ENCODE measurements at places on chromosomes 2 and 18. TPM values are rescaled to one million over a fixed set of nuclear protein-coding genes. Genes with fewer than 3 reads are reported as not detected.
A peak's percentile ranks its signal among the peaks of the same experiment; 100 is the strongest.

DNA sequence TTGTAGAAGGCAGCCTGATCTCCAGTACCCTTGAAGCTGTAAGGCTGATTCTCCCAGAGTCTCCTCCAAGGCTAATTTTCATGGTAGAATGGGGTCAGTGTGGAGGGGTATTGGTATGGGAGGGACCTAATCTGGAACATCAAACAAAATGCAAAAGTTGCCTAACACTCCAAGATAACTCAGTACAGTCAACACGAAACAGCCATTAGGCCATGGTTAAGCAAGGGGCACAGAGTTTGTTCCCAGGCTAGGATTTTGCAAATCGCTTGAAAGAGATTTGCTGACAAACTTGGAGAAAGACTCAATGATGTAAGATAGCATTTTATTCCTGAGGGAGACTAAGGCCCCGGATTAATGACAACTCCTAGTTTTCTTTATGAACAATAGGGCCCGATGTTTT, 5.4 kb downstream of the PID1 start:
- DNase-seq: no peak

DNA sequence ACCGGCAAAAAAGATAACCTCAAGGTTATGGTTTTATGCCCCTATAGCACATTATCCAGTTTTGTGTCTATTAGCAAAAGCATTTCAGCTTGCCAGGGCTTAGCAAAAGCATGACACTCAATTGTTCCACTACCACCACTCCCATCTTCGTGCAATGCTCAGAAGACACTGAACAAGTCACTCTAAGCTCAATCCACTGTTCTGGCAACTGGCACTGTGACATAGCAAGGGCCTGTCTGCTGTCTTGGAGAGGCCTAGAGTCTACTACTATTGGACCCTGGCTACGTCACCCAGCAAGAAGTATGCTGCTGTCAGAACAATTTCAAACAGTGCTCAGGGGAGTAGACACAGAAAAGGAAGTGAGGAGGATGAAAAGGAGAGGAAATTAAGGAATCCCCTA, 103.5 kb upstream of the PPP1CB start:
- peak; percentile 75 for DNase-seq

- no peak for DNase-seq
These were observed 297.1 kb downstream of the TMX3 start for GRCh38 chr18:68417826-68418225.

DNA sequence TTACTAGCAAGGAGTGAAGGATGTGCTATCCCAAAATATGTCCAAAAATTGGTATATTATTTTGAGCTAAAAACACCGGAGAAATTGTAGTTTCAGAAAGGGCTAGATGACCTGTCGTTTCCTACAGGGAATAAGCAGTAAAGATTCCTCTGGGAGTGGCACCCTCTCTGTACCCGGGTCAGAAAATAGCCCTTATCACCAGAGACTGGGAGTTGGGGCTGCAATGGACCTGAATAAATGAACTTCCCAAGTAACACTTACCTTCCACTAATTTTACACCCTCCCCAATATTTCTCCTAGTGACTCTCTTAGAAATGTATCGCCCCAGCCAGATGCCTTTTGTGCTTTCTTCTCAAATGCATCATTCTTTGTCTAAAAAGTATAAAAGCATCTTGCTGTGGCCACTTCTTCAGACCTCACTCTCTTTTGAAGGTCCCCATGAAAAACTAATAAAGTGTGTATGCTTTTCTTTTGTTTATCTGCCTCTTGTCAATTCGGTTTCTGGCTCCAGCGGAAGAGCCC, 734 bp upstream of the RMC1 start:
- DNase-seq: no peak

The LRRC30 gene
- polyA plus RNA-seq: not detected

The DYNAP gene
- not detected for polyA plus RNA-seq

The MC2R gene
- not detected for polyA plus RNA-seq

DNA sequence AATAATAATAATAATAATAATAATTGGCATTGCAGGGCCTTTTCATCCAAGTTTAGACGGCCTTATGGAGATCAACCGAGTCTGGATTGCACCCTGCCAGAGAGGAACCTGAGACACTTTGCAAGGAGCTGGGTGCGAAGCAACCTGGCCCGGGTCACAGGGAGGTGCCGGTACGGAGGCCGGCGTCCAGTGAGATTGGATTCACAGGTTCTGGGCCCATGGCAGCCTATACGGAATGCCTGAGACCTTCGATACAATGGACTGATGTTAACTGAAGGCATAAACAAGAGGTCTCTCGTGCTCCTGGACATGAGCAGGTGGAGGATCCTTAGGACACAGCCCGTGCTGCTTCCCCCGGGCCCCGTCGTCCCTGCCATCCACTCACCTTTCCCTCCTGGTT, 416.5 kb upstream of the SALL3 start:
- DNase-seq: peak; percentile 35

- DNase-seq: no peak
These were observed 541.8 kb downstream of the NUP35 start for GRCh38 chr2:183666031-183666430.

GRCh38 chr18:63788447-63789096, 13.4 kb downstream of the SERPINB7 start:
- DNase-seq: peak; percentile 42

DNA sequence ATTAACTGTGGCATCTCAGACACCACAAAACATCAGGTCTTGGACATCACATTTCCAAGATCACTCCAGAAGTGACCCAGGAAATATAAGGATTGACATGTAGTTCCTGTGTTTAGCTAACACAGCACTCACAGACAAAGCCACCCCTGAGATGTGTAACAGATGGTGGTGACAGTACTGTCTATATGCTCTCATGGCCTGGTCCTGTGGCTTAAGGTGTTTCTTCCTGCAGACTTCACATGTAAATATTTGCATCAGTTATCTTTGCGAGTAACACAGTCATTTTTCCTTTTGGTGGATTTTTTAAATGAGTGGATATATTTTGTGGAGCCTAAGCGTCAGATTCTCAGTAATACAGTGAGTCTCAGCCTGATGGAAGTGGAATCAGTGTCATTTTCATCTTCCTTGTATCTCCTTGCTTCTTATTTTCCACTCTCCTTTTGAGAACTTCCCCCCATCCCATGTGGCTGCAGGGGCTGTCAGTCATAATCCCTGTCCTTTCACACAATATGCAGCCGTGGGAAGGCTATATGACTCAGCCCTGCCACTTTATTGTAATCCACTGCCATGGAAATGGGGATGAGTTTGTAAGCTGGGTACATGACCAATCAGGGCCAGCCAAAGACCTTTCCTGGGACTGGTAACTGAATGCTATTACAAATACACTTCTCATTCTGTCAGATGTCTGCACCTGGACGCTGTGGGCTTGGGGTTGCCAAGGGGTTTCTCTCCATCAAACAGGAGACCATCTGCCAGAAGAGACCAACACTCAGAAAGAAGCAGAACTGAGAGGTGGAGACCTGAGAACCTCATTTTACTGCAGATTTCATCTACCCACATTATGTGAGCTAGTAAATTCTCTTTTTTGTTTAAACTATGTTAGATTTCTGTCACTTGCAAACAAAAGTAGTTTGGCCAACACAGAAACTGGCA, 74.3 kb downstream of the ICOS start:
- DNase-seq: no peak

The VSNL1 gene
- not detected for polyA plus RNA-seq

The ABCG5 gene
- polyA plus RNA-seq: 8.8 TPM

The CYP27C1 gene
- not detected for polyA plus RNA-seq

The PPP3R1 gene
- 22.5 TPM for polyA plus RNA-seq
